ENCODE measurements at places on chromosomes 7 and 10.

- peak; percentile 79 for DNase-seq
Observed at GRCh38 chr10:93718937-93719725, 16.7 kb upstream of the FRA10AC1 start.

- peak; percentile 99 for DNase-seq
Observed at GRCh38 chr7:130912862-130913638, 179.0 kb upstream of the KLF14 start.

- no peak for DNase-seq
Observed at GRCh38 chr7:64551375-64552142, 11.3 kb downstream of the ZNF680 start.

- no peak for DNase-seq
Observed at GRCh38 chr7:121140790-121141189, 152.3 kb downstream of the CPED1 start.

GRCh38 chr7:142024547-142024946 lies 28.9 kb downstream of the MGAM start:
- DNase-seq: no peak

GRCh38 chr10:87952612-87953011 lies 89.2 kb downstream of the PTEN start:
- no peak for DNase-seq

DNA sequence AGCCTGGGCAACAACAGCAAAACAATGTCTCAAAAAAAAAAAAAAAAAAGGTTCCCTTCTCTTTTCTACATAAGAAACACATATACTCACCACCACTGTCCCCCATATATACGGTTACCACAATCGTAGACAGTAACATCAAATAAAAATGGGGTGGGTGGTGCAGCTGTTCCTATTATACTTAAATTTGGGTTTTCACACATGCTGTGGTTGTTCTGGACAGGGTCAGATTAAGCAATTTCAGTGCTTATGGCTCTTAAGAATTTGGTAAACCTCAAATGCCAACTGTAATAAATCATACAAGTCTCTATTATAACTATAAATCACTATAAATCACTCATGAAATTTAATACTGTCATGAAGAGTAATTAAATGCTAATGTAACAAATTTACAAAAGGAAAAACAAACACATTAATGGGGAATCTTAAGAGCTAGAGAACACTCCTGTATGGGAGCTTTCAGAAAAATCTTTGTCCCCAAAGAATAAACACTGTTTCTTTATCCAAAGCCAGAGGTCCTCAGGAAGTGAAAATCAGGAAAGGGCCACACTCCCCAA lies 143.6 kb downstream of the GLI3 start:
- DNase-seq: peak; percentile 73

DNA sequence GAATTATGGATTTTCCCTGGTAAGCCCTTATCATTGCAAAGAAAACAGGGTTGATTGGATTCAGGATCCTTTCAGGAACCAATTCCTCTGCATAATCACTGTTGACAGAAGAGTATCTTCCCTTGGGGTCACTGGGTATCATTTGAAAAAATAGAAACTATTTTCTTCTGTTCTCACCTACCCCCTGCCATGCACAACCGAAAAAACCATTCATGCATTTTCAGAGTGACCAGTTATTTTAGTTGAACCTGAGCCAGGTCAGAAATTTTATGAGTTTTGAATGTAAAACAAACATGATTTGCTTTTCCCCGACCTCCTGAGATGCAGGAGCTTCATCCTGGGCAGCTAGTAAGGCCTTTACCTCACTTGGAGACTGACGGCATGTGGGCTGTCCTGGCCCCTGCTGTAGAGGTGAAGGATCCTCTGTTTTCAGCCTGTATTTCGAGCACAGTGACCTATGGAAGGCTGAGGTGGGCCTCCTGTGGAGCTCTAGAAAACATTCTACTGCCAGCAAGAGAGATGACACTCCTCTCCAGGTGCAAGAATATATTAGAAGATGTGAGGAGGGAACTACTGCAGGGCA lies 30.1 kb downstream of the TMEM178B start:
- no peak for DNase-seq

DNA sequence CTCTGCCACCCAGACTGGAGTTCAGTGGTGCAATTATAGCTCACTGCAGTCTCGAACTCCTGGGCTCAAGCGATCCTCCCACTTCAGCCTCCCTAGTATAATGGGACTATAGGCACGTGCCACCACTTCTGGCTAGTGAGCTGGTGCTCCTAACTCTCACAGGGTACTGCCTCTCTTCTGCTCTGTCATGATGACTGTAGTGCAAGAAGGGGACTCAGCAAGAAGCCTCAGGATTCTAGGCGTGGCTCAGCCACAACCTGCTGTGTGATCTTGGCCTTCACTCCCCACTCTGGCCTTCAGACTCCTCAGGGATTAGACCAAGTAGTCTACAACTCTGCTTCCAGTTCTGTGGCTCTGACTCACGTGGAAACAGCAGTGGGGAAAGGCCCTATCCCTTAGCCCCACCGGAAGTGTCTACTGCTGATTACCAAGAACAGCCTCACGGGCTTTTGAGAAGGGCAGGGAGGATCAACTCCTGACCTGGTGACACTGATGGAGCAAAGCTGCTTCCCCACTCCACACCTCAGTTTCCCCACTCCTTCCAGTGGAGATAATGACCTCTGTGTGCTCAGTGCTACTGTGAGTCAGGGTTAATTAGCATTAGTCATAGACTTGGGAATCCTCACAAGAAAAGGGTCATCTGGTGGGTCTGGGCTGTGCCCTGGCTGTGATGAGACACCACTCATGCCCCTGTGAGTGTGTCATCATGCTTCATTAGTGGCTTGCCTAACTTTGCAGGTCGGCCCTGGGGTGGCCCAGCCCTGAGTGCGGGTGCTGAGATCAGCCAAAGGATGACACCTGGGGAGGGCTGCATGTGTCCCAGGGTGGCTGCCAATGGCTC lies 41.1 kb downstream of the ZC3HC1 start:
- DNase-seq: no peak

- no peak for DNase-seq
Observed at GRCh38 chr10:20088061-20088701, 271.9 kb downstream of the PLXDC2 start.

DNA sequence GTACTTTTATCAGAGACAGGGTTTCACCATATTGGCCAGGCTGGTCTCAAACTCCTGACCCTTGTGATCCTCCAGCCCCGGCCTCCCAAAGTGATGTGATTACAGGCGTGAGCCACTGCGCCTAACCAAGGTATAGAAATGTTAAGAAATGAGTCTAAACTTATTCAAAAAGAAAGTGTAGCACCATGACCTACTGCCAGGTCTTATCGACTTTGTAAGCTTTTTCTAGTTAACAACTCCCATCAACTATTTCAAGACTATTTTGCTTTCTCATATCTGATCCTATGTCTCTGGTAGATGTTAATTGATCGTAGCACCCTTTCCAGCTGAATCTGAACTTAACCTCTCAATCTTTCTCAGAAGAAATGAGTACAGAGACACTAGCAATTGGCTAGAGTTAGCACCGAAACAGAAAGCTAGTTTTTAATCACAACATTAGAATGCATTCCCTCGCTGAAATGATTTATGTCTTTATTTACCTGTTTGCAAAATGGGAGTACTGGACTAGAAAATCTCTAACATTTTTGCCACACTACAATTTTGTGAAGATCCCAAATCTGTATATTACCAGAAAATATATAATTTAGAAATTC lies 114.0 kb upstream of the HGF start:
- DNase-seq: no peak

DNA sequence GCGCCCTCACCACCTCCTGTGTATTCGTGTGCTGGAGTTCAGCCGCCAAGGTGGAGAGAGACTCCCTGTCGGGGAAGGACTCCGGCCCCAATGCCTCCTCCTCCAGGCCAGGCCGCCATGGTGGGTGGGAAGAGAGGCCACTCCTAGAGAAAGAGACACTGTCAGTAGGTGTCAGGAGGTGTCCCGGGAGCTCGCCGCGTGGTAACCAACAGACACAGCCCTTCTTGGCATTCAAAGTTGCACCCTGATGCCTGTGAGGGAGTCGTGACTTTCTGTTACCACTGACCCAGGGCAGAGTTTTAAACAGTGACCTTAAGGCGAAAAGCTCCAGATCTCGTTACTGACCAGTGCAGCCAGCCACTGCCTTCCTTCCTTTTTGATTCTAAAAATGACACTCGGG lies 155.2 kb downstream of the CUX1 start:
- no peak for DNase-seq

GRCh38 chr7:142942746-142943145 lies 3.5 kb downstream of the LLCFC1 start:
- no peak for DNase-seq

DNA sequence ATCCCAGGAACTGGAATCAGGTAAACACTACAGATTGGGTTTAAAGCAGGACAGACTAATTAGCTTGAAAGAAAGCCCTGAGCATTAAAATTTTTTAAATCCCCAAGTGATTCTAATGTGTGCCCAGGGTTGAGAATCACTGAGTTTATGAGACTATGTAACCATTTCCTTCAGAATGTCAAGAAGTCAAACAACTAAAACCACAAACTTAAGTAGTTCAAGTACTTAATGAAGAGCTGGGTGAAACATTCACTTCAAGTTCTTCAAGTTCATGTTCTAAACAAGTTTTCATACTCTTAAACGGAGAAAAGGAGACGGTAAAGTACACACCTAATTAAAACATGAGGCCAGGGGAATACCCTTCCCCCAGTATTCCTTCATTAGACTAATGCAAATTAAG lies 28.2 kb upstream of the TLL2 start:
- DNase-seq: no peak

GRCh38 chr7:150784120-150784736 lies 15.9 kb downstream of the TMEM176B start:
- peak; percentile 57 for DNase-seq

DNA sequence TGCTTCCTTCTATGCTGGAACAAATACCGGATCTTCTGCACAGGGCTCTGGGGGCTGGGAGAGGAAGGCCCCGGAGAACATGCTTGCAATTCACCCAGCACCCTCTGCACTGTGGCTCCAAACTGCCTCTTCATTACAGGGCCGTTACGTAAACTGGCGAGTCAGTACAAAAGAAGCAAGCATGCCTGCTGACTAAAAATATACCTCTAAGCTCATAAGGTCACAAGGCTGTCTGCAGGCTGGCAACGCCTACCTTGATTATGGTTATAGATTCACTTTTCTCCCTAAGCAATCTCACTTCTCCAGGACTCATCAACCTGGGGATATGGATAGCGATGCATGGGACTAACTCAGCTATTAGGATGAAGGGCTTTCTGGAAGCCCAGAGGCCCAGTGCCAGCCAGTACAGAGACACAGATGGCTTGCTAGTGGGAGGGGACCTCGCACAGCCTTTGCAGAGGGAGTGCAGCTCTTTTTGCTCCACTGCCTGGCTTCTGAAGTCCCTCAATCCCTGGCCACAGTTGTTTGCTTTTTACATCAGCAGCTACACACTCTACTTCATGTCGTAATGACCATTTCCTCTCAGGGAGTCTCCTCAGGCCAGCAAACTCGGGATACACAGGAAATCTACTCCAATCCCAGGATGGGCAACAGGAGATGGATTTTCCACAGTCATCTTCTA lies 96.1 kb downstream of the SH3PXD2A start:
- peak; percentile 92 for DNase-seq

GRCh38 chr7:139131-139530 lies 53.2 kb upstream of the FAM20C start:
- no peak for DNase-seq

- DNase-seq: no peak
Observed at GRCh38 chr10:68084469-68084868, 9.4 kb upstream of the HERC4 start.

DNA sequence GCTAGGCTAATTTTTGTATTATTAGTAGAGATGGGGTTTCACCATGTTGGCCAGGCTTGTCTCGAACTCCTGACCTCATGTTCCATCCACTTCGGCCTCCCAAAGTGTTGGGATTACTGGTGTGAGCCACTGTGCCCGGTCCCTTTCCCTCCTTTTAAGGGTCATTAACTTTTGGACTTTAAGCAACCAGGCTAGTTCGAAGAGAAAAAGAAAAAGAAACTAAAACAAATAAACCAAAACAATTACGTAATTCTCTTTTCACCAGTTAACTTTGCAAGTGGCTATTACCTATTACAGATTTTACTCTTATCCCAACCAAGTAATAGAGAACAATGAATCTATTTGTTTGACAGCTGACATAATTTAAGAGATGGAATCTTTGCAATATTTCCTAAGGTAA lies 72.8 kb upstream of the SEMA3C start:
- no peak for DNase-seq

GRCh38 chr10:127441350-127442219 lies 107.5 kb upstream of the NPS start:
- no peak for DNase-seq

DNA sequence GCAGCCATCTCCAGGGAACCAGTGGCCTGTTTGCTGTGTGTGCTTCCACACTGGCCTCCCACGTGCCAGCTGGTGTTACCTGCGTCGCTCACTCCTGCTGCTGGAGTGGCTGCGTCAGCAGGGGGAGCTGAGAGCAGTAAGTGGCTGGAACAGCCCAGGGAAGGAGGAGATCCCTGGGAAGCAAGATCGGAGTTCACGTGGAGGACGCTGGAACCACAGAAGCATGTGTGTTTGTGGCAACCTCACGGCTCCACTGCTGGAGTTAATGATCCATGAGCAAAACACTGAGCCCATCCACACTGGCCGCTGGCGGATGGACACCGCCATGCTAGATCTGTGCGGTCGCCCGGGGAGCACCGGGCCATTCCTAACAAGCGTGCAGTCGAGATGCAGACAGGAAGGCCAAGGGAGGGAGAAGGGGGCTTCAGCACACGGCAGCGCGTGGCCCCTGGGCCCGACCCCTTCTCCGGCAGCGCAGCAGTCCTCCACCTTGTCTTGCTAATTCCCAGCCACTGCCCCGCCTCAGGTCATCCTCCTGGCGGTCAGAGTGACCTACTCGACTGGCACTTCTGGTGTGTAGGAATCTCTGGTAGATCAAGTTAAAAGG lies 68.5 kb upstream of the EEPD1 start:
- DNase-seq: no peak

GRCh38 chr7:141776374-141776773 lies at the start of gene TAS2R4:
Gene TAS2R4, plus strand, starts transcription at chr7:141776674. Its CDS starts 1,815 bp downstream, at chr7:141778489.
- DNase-seq: no peak

DNA sequence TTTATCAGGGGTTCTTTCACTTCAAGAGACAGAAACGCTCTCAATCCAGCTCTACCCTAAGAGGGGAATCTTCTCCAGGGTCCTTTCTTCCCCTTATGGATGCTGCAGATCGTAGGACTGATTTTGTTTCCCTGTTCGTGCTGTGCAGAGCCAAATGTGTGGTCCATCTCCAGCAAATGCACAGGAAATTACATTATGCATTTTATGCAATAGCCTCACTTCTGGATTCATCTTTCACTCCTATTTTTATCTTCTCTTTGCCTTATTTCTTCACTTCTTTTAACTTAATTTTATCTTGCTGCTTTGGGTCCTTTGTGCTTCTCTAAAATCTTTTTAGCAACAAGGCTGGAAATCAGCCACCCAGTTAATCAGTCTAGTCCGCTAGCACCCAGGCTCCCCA lies 184.5 kb upstream of the INHBA start:
- peak; percentile 92 for DNase-seq

- no peak for DNase-seq
Observed at GRCh38 chr10:61655335-61655851, 7.3 kb upstream of the CABCOCO1 start.

DNA sequence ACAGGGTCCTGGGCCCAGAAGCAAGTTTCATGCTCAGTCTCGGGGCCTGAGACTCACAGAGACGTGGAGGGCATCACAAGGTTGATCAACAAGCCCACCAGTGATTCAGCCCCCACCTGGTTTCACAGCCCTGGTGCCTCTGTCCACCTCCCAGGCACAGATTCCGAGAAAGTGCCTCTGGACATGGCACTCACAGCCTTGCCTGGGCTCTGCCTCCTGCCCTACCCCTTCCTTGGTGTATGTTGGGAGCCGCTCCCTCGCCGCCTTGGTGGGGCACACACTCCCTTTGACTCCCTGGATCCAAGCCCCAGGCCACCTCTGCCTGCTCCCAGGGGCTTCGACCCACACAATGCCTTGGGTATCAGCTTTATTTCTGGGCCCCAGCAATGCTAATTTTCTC lies 200.8 kb upstream of the PPP2R2D start:
- no peak for DNase-seq
